ENCODE measurements at places on chromosomes 7 and 10. TPM values are rescaled to one million over a fixed set of nuclear protein-coding genes. Genes with fewer than 3 reads are reported as not detected.

The VPS41 gene
- 38.4 TPM for total RNA-seq

The TRIM50 gene
- not detected for total RNA-seq

The NXPH1 gene
- total RNA-seq = not detected

The NUB1 gene
- 52.4 TPM for total RNA-seq

The RNF32 gene
- 0.25 TPM for total RNA-seq

The DLG5 gene
- 14.2 TPM for total RNA-seq

The PTN gene
- not detected for total RNA-seq

The MMP21 gene
- not detected for total RNA-seq

The DOCK1 gene
- total RNA-seq = 139 TPM

The HOXA2 gene
- total RNA-seq = 0.49 TPM

The WNT16 gene
- total RNA-seq = not detected

Data from bladder microvascular endothelial cell (primary cell).